C1 segment of cervical spinal cord (tissue), 14 donors: ENCODE measurements at places on chromosomes 4 and X.

DNA sequence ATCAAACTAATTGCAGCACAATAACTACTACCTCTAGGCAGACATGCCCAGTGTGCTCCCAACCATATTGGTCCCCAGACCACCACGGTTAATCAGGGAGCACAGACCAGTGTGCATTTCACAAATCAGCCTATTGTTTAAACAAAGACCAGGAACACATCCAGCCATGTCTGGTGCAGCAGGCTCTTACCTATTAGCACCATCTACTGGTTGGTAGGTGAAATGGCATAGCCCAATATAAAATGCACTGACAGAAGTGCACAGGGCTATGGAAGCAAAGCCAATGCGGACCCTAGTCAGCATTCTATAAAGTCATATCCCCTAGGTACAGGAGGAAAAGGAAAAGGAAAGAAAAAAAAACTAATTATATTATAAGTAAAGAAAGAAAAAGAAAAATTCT is 15.5 kb upstream of the CYLC1 start:
- no peak for DNase-seq

- no peak for DNase-seq
Observed at GRCh38 chrX:66023385-66024091, 16.3 kb downstream of the VSIG4 start.

DNA sequence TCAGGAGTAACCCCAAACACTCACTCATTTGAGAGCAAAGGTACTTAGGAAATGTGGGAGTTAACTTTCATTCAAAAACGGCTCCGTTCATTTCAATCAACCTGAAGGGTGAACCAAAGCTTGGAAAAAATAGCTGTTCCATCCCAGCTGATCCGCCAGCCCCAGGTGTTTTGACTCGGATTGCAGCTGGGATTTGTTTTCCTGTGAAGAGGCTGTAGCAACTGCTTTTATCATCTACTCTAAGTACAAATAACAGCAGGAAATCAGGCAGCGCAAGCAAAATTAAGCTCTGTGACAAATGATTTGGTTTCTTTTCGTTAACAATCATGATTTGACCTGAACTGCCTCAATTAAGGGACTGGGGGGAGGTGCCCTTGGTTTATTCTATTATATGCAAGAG is 154.7 kb downstream of the BEND2 start:
- no peak for DNase-seq

DNA sequence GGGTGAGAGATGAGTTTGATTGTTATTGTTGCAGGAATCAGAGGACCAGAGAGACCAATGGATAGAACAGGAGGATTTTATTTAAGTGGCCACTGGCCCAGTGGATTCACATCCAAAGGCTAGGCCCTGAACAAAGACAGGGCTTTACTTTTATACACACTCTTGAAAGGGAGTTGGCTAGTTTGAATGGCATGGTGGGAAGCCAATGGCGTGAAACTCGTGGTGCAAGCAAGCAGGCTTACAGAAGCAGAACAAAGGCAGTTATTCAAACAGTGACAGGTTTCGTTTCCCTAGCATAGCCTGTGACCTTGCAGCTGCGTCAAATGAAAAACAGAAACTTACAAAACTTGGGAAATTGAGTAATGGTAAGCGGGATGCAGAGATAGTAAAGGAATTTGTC is 110.2 kb upstream of the PRDX4 start:
- no peak for DNase-seq

- DNase-seq = no peak
Observed at GRCh38 chrX:47501226-47502074, 18.4 kb upstream of the ZNF41 start.

DNA sequence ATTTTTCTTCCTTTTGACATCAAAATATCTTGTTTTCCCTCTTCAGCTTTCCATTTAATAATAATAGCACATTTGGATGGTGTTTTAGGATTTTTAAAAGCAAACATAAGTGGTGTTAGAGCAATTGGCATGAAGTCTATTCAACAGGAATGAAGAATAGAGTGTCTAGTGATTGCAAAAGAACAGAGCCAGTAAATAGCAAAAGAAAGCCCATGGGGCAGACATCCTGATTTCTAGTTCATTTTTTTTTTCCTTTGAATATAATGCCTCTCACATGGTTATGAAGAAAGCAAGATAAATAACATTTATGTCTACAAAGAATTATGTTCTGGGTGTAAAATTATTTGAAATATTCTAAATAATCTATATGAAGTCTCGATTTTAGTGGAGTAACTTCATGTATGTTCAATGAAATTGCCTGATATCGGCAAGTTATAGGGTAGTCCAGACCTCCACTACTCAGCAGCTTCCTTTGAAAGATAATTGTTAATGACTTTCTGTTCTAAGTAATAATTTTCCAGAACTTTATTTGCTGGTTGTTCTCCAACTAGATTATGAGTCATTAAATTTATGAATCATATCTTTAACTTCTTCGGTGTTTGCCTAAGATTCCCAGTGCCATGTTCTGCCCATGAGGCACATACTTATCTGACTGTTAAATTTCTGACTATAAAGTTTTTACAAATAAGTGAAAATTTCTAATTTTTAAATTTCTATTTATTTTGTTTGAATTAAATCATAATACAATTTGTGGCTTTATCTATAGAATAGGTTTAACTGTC is 587.9 kb downstream of the TLL1 start:
- no peak for DNase-seq

DNA sequence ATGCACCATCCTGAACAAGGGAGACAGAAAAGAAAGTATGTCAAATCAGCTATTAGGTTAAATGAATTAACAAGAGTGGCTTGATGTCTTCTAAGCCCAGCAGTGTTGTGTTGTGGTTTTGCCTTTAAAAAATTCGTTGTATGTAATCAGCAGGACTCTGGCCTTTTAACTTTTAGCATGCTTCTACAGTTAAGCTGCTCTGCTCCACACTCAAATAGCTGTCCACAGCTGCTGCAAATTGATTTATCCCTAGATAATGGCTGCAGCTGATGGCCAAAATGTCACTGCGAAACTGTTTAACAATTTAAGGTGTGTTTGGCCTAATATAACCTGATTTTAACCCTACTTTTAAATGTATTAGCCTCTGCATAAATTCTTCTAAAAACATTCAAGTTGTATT is 85.8 kb downstream of the CXXC4 start:
- DNase-seq = no peak

DNA sequence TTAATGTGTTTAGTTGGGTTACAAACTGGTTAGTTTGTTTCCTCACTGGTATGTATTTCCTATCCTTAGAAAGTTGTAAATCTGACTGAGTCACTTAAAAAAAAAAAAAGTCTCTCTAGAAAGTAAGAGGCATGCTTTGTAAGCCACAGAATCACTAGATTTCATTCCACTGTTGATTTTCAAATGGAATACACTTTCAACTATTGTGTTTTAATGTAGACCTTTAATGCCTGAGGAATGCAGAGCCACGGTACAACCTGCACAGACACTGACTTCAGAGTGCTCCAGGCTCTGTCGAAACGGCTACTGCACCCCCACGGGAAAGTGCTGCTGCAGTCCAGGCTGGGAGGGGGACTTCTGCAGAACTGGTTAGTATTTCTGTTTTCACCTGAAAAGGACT is 88.6 kb downstream of the HHIP start:
- DNase-seq = no peak

DNA sequence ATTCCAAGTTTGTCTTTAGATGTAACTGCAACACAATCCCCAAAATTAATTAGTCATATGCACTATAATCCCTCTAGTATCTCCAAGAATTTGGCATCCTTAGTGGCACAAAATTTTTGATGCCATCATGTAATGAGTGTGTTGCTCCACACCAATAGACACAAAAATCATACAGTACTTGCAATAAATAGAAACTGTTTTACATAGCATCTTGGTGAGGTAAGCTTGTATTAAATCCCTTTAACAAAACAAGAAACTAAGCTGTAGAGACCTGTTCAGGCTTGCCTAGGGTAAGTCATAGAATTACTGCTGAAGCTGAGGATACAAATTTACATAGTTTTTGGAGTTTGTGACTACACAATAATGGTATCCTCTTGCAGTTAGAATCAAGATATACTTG is 64.5 kb upstream of the PRSS12 start:
- DNase-seq = no peak

DNA sequence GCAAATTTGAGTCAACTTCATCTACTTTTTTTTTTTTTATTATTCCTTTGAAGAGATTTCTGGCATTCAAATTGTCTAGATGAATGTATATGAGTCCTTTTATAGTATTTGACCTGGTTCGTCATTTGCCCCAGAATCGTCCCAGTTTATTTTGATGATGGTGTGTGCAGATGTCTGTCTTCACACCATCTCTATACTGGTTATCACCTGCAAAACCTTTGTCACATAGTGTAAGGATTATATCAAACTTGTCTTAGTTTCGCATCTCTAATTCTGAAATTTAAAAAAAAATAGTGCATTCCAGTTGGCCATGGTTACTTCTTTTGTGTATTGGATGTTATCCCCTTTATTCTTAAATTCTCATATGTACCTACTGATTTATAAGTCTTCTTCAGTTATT is 70.5 kb upstream of the CD99 start:
- DNase-seq = no peak

- no peak for DNase-seq
Observed at GRCh38 chr4:154942176-154942575, 161.1 kb downstream of the RBM46 start.

DNA sequence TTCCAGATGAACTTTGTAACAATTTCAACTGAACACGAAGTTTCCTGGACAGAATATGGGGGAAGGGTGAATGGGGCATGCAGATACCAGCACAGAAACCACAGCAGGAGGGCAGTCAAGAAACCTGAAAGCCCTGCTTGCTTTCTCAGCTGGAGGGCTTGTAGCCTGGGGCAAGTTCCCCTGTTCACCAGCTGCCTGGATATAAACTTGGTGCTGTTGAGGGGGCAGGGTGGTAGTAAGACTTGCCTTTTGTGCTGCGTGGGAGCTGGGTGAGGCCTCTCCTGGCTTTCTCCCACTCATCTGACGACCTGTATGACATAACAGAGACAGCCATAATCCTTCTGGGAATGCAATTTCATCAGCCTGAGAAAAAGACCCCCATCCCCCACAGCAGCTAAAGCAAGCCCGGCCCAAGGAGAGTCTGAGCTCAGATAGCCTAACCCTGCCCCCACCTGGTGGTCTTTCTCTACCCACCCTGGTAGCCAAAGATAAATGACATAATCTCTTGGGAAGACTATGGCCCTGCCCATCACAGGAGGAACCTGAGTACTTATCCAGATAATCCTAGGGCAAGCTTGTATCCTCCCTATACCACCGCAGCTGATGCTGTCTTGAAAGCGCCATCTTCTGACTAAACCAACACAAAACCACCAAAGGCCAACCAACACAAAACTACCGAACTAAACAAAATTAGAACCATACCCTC is 234.3 kb downstream of the LAS1L start:
- DNase-seq = no peak

- no peak for DNase-seq
Observed at GRCh38 chr4:68349279-68349648, 626 bp downstream of the YTHDC1 start.

- DNase-seq = no peak
Observed at GRCh38 chr4:82104578-82104977, 269.2 kb downstream of the HNRNPD start.

DNA sequence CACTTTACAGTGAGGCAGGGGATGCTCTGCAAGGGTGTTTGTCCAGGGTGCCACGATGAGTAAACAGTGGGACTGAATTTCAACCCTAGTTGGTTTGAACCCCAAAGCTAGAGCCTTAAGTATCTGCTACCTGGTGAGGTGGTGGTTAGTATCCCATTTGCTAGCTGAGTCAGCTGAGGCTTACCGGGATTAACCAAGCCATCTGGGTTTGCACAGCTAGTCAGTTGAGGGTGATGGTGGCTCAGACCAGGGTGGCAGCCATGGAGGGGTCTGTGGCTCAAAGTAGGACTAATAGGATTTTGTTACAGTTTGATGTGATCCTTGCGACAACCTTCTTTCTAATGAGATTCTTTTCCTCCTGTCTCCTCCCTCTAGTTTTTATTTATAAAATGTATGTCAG is 1.9 kb downstream of the EVC start:
- no peak for DNase-seq

- DNase-seq = no peak
Observed at GRCh38 chrX:137031039-137031438, 2.8 kb downstream of the GPR101 start.

DNA sequence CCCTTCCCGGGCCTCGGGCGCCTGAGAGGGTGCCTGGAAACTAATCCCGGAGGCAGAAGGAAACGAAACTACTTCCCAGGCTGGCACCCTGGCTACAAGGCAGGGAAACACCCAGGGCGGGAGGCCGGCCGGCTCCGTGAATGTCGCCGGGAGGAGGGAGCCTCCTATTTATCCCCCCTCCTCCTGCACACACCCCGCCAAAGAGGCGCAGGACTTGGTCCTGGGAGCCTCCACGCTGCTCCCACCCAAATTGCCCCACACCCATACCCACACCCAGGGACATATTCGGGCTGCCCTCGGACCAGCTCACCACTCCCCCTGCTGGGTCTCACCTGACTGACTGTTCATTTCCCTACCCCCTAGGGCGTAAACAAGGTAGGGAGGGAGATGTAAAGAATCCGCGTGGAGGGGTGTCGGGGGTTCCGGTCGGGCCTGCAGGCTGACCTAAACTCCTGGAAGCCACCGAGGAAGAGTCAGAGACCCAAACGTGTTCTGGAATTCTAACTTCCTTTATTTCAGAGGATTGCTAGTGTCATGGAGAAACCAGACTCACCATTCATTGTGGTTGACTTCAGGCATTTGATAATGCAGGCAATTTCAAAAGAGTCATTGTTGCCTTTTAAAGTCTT is at the start of gene BTC:
BTC (minus strand) TSS at position 142 of the 629 bp plus-strand sequence. CDS start 198 bp downstream, outside the sequence.
- peak; percentile 58 for DNase-seq

GRCh38 chr4:48651914-48652313 is 128.2 kb downstream of the FRYL start:
- DNase-seq = no peak

- DNase-seq = no peak
Observed at GRCh38 chrX:154349979-154350378, 24.5 kb downstream of the FLNA start.

DNA sequence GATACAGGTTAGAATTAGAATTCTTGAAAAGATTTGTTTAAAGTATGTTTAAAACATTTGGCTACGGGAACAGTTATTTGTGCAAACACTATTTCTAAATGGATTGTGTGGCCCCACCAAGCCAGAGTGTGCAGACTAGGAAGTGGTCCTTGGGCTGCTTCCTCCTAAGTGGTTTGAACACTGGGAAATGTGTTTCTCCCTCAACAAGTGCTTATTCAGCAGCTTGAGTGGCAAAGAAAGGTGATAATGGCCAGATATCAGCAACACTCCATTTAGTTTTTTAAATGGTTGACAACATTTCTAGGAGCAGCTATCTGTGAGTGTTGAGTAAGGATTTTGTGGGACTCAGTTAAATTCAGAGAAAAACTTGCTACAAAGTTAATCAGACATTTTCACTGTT is 141.4 kb upstream of the LNX1 start:
- DNase-seq = no peak

GRCh38 chr4:149999485-150000074 is 78.7 kb upstream of the DCLK2 start:
- no peak for DNase-seq
